ENCODE measurements at places on chromosomes 11 and 22.

DNA sequence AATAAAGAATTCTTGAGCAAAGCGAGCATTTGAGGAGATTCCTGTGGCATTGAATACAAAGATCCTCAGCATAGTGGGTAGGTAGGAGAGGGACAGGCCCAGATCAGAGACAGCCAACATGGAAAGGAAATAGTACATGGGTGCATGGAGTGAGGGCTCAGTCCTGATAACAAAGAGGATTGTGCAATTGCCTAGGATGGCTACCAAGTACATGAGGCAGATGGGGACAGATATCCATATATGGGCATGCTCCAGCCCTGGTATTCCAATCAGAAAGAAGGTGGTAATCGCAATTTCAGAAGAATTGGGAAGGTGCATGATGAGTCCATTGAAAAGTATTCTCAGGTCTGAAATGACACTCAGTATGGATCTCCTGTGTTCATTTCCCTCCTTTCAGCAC lies 8.6 kb downstream of the OR51T1 start:
- no peak for DNase-seq

DNA sequence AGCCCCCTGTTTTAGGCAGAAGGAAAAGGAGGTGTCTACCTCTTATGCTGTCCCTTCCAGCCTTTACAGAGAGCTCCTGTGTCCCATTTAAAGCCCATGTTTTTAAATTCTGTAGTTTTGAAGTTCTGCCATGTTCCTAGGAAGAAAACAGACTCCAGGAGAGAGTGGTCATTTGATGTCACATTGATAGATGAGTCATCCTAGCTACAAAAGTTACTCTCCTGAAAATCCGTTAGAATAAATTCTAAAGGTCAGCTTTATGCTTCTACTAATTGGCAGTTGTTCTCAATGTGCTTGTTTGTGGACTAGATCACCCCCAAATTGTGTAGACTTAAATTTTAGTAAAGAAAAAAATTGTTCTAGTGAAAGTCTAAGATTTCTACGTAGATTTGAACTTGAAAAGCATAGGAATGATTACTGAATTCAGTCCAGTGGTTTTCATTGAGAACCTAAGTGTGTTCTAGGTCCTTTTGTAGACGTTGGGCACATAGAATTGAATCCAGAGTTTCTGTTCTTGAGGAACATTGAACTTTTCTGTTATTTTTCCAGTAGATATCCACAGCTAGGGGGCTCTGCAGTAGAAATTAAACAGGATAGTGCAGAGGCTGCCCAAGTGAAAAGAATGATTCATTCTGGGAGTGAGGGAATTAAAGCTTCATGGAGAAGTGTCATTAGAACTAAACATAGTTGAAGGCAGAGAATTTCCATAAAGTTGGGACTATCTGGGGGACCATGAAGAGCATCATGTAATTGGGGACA lies 140.6 kb upstream of the RASSF10 start:
- DNase-seq = no peak

- DNase-seq = no peak
These were observed 521 bp upstream of the PTS start for GRCh38 chr11:112225753-112226061.

DNA sequence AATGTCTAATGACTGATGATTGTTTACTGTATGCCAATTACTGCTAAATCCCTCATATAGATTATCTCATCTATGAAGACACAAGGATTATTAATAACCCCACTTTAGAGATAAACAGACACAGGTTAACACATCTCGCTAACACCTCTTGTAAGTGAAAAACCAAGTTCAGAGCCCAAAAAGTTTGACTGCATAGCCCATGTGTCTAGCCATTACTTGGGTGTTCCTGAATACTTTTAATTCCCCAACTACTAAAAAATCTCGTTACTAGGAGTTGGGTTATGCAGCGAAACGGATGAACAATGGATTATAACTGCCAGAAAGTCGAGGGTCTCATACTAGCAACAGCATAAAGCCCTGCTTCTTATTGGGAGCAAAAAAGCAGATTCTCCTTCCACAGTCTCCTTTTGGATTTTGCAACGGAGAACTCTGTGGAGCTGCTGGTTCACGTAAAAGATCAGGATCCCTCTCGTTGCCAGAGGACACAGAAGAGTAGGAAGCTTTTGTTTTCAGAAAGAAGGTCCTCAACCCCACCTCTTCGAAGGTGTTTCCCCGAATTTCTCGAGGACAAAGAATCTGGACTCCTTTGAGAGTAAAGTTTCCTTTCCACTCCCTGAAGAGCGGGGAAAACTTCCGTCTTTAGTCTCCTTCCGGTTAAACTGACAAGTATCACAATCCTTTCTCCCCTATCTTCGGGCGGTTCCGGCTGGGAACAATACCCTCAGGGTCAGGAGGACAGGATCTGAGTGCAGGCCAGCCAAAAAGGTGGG lies 979 bp downstream of the ZBED5 start:
- no peak for DNase-seq

Measured in left renal pelvis (tissue), 4 donors.